ENCODE measurements at places on chromosomes 3 and 15.

- DNase-seq: no peak
These were observed 14.7 kb downstream of the IDH2 start for GRCh38 chr15:90087454-90088154.

DNA sequence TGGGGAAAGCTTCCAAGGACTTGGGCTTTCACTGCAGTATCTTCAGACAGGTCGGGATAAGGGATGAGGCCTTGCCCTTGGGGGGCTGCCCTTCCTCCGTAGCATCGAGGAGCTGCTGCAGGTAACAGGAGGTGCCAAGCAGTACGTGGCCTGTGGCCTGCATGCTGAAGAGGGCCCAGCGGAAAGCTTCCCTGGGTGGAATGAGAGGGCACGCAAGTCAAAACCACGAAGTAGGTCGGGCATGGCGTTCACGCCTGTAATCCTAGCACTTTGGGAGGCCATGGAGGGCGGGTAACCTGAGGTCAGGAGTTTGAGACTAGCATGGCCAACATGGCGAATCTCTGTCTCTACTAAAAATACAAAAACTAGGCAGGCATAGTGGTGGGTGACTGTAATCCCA lies 12.9 kb downstream of the CIDEC start:
- DNase-seq: no peak

DNA sequence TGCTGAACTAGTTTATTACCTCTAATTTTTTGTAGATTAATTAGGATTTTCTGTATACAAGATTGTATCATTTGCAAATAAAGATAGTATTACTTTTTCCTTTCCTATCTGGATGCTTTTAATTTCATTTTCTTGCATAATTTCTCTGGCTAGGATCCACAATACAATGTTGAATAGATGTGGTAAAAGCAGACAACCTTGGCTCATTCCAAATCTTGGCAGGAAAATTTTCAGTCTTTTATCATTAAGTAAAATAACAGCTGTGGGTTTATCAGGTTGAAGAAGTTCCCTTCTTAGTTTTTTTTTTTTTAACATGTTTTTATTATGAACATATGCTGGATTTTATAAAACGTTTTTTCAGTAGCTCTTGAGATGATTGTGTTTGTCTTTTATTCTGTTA lies 422.6 kb downstream of the AGBL1 start:
- no peak for DNase-seq

GRCh38 chr15:59268168-59268851 lies 61.7 kb downstream of the LDHAL6B start:
- no peak for DNase-seq

DNA sequence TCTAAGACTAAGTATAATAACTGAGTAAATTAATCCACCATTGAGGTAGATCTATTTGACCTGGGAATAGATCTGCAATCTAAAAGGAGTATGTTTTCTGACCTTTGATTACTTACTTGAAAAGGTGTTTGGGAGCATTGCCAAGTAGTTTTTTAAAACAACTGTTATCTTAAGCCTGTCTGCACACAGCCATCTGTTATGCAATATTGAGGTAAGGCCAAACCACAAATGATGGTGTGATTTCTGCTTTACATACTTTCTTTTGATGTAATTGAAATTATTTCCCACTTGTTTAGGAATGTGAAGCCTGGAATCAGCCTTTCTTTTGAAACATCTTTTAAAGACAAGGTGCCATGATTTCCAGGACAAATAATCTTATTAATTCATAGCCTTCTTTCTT lies 274.0 kb downstream of the BBX start:
- DNase-seq: no peak

- DNase-seq: no peak
These were observed 34.1 kb downstream of the PTPN23 start for GRCh38 chr3:47414666-47415587.

DNA sequence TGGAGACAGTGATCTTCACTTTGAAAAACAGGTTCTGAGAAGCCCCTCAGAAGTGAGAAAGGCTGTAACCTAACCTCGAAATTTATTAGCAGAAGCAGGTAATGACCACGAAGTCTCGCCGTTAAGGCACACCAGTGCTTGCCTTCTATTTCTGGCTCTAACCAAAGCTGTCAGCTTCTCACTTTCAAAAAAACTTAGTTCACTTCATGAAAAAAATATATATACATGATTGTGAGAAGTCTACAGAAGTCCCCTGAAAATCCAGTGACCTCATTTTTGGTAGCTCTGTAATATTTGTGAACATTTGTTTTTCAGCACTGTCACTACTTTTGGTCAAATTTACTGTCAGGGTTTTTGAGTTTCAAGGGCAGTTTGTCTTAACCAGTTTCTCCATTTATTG lies 19.1 kb upstream of the AKAP13 start:
- no peak for DNase-seq

- DNase-seq: no peak
These were observed 30.2 kb upstream of the MAGEF1 start for GRCh38 chr3:184741798-184742675.

GRCh38 chr3:153038779-153039178 lies 123.2 kb upstream of the RAP2B start:
- DNase-seq: no peak

GRCh38 chr3:194555175-194556062 lies 68.6 kb upstream of the ATP13A3 start:
- no peak for DNase-seq

GRCh38 chr3:36923981-36924743 lies 20.7 kb downstream of the TRANK1 start:
- no peak for DNase-seq

- DNase-seq: no peak
These were observed 778 bp upstream of the AP4E1 start for GRCh38 chr15:50907601-50908208.

DNA sequence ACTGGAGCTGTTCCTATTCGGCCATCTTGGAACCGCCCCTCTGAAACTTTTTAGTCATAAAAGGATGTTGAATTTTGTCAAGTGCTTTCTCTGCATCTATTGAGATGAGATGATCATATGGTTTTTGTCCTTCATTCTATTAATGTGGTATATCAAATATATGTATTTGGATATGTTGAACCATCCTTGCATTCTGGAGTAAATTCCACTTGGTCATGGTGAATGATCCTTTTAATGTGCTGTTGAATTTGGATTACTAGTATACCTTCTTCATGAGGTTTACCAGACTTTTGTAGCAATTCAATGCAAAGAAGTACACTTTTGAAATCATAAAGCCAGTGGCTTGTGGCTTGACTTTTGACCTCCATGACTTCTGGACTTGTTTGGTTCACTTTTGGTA lies 33.4 kb upstream of the XRN1 start:
- DNase-seq: no peak

DNA sequence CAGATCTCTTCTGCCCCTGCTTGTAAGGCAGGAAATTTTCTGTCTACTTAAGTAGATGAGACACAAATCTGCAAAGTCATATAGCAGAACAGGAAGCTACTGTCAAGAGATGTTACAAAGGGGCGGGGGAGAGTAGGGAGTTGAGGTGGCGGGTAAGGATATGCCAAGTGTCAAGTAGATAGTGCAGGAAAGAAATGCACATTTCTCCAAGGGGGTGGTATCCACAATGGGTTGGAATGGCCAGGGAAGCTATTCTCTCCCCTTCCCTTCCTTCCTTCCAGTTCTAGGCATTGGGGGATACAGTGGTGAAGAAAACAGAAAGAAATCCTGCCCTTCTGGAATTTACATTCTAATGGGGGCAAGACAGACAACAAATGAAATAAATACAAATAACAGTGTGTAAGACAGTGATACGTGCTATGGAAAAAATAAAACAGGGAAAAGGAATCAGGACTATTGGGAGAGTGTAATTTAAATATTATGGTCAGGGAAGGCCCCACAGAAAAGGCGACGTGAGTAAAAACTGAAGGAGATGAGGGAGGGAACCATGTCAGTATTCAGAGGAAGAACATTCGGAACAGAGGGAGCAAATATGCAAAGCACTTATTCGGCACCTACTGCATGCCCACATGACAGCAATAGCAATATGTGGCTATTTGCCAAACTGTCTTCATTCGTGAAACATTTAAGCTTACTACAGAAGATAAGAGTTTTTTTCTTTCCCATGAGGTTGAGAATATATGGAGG lies 42.8 kb upstream of the RNU6-1 start:
- no peak for DNase-seq

GRCh38 chr3:45164056-45164455 lies 17.9 kb upstream of the CDCP1 start:
- no peak for DNase-seq

- no peak for DNase-seq
These were observed 47.9 kb downstream of the MRPS25 start for GRCh38 chr3:15017191-15017590.

DNA sequence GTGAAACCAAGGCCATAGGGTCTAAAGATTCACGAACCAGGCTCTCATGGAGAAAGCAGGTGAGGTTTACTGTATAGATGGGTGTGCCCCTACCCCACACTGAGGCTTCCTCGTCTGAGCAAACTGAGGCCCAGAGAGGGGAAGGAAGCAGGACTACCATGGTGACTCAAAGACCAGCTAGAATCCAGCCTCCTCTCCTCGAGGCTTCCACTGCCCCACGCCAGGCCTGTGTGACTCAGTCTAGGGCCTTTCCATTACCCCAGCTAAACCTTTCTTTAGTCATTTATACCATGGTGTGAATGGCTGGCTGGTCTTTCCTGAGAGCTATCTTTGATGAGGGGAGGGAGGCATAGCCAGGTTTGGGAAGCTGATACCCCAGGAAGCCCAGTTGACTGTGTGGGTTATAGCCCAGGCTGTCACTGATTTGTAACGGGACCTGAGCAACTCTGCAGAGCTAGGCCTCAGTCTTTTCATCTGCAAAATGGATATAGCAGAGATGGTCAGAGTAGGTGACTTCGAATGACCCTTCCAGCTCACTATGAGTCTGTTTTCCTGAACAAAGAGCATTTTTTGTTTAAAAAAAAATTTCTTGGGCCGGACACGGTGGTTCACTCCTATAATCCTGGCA lies 3.0 kb upstream of the RHO start:
- no peak for DNase-seq

DNA sequence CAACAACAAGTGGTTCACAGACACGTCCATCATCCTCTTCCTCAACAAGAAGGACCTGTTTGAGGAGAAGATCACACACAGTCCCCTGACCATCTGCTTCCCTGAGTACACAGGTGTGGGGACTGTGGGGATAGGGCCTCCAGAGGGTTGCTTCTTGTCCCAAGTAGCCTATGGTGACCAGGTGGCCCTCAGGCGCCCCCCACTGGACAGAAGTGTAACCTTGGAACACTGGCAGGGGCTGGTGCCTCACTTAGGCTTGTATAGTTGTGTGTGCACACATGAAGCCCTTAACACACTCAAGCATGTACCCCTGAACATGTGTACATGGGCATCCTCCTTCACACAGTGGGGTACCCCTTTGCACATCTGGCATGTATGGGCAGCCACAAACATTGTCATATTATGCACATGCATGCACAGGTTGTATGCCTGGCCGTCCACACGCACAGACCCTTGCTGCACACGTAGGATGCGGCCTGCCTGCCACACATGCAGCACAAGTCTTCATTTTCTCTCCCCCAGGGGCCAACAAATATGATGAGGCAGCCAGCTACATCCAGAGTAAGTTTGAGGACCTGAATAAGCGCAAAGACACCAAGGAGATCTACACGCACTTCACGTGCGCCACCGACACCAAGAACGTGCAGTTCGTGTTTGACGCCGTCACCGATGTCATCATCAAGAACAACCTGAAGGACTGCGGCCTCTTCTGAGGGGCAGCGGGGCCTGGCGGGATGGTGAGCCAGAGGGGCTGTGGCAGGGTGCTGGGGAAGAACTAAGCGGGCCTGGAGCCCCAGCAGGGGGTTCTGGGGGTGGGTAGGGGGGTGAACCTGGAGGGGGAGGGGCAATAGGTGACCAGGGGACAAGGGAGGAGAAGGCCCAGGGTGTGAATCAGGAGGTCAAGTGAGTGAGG lies 11.7 kb upstream of the SEMA3B start:
- no peak for DNase-seq
